ENCODE measurements at places on chromosomes 6 and 20. TPM values are rescaled to one million over a fixed set of nuclear protein-coding genes. Genes with fewer than 3 reads are reported as not detected.

FOXA2 gene
- total RNA-seq, result not detected

BTNL2 gene
- total RNA-seq, result not detected

MACROD2 gene
- total RNA-seq, result 12.7 TPM

GRCh38 chr6:183668-184067 lies 108.6 kb upstream of the DUSP22 start:
- DNase-seq, result no peak

GRCh38 chr6:11752360-11752759 lies 26.2 kb downstream of the ADTRP start:
- no peak for DNase-seq

Data from adrenal gland (tissue), 19 donors.